ENCODE measurements at places on chromosomes 5 and 9.

DNA sequence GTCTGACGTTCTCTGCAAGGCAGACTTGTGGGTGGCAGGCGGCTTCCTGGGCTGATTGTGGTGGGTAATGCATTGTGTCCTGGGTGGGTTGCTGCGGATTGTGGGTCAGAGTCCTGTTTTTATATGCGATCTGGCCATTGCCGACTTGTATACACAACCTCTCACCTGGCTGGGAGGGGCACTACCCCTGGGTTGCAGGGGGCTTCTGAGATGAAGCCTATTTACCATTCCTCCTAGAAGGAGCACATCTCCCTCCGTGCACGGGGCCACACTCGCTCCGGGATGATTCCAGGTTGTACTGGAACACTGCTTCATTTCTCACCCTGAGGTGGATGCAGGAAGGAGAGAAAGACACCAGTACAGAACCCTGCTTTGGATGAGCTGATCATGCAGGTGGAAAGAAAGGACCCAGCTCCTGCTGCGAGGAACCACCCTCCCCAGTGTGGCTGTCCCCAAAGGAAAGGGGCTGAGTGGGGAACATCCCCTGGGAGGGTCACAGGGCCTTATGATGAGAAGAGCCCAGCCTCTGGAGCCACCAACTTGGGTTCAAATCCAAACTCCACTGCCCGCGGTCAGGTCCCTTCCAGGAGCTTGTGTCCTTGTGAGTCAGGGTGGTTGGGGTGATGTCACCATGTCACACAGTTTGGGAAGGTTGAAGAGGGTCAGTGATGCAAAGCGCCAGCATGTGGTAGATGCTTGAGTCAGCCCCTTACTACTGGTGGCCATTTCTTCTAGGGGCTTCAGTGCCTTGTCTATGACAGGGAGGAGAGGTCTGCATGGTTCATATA, 151.8 kb upstream of the COL5A1 start:
- DNase-seq: no peak

- no peak for DNase-seq
Observed at GRCh38 chr9:37026113-37026930, 7.7 kb downstream of the PAX5 start.

DNA sequence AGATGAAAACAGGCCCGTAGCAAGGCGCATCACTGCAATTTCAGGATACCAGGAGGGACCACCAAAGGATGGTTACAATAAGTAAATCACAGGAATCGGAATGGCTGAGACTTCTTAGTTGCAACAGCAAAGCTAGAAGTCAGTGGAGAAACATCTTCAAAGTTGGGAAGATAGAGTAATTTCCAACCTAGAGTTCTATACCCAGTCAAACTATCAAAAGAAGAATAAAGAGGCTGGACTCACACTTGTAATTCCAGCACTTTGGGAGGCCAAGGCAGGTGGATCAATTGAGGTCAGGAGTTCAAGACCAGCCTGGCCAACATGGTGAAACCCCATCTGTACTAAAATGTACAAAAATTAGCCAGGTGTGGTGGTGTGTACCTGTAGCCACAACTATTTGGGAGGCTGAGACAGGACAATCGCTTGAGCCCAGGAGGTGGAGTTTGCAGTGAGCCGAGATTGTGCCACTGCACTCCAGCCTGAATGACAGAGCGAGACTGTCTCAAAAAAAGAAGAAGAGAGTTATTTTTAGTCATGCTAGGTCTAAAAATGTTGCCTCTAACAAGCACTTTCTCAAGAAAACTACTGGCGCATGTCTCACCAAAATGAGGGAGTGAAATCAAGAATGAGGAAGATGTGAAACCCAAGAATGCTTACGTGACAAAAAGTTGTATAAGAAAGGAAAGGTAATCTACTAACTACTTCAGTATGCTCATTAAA, 267.7 kb downstream of the DENND1A start:
- DNase-seq: no peak

GRCh38 chr5:14204785-14205321, 61.7 kb downstream of the TRIO start:
- DNase-seq: no peak

- no peak for DNase-seq
Observed at GRCh38 chr5:153515301-153515700, 24.8 kb downstream of the GRIA1 start.

DNA sequence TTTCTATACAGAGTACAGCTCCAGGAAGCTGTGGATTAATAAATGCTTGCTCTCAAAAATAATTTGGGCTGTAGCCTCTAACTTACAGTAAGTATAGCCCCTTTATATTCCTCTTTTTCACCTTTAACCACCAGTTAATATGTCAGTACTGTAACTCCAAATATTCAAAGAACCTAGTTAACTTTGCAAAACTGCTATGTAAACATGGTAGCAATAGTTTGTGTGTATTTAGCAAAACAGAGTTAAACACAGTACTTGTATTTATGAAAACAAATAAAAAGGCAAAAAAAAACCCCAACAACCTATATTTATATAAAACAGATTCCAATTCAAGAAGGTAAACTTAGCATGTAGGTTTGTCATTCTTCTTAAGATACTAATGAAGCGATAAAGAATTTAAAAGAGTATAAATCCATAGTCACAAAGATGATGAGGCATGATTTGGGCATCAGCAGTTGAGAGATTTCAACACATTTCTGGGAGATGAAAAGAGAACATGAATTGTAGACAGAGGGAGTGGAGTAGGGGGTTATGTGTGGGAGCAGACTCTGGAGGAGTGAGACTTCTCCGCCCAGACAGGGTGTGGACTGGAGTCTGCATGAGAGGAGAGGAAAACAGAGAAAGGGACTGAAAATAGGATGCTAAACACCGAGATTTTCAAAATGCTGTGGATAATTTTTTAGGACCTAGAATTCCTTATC, 47.0 kb upstream of the F2RL1 start:
- DNase-seq: no peak

- no peak for DNase-seq
Observed at GRCh38 chr5:90440644-90441043, 31.1 kb upstream of the CETN3 start.

DNA sequence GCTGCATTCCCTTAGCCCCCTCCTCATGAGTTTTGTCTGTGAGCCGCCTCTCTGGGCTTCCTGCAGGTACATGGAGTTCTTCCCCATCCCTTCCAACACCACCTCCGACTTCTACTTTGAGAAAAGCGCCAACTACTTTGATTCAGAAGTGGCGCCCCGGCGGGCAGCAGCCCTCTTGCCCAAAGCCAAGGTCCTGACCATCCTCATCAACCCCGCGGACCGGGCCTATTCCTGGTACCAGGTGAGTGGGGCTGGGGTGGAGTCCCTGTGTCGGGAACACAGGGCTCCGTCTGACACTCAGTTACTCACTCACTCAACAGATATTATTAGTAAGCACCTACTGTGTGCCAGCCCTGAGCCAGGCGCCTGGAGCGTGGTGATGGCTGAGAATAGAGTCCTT, 37.3 kb downstream of the NDST1 start:
- no peak for DNase-seq

- no peak for DNase-seq
Observed at GRCh38 chr5:891837-892393, 686 bp downstream of the BRD9 start.

GRCh38 chr9:113624721-113625120, 161.2 kb downstream of the RGS3 start:
- DNase-seq: no peak

DNA sequence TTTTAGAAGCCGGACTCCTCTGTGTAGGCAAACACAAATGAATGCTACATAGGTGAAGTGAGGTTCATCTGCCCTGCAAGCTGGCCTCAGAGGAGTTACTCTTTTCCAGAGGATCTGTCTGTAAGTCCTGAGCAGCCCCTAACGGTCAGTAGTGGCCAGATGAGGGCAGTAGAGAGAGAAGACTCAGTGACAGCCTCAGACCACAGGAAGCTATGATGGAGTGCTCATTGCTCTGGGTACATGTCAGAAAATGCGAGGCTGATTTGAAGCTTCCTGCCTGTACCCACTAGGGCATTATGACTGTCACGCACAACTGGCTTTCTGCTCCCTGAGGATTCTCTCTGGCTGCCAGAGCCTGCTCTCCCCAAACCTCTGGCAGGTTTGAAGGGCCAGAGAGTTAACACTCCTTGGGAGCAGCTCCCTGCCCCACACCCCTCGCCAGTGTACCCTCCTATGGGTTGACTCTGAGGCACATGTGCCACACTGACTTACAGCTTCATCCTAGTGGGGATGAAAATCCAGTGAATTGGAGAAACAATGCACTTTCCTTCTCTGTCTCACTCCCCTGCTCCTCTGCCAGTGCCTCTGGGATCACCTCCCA, 141.5 kb downstream of the GABRG2 start:
- no peak for DNase-seq

GRCh38 chr5:103393101-103393754, 134.7 kb downstream of the MACIR start:
- no peak for DNase-seq

DNA sequence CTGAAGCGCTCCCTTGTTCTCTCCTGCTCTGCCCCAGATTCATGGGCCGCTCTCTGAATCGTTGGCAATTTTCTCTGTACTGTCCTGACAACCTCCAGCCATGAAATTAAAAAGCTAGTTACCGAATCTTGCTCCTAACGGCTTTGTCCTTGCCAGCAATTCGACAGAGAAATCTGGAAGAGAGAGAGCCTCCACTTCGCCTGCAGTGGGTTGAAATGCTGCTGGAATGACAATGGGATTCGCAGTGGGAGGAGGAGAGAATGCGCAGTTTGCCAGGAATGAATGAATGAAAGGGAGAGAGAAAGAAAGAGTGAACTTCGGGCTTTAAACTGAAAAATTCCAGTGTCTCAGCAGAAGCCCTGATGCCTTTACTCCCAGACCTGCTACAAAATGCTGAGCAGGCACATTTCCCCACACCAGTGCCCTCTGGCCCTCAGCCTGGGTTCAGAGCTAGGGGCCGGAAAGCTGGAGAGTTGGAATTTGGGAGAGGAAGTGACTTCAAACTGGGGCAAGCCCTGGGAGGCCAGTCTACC, 11.5 kb upstream of the BOD1 start:
- DNase-seq: no peak

GRCh38 chr9:136889858-136890257, 3.5 kb downstream of the TRAF2 start:
- DNase-seq: no peak

- no peak for DNase-seq
Observed at GRCh38 chr5:4643190-4643589, 496.9 kb upstream of the ADAMTS16 start.

- DNase-seq: no peak
Observed at GRCh38 chr5:176912115-176912514, 13.0 kb upstream of the HK3 start.

DNA sequence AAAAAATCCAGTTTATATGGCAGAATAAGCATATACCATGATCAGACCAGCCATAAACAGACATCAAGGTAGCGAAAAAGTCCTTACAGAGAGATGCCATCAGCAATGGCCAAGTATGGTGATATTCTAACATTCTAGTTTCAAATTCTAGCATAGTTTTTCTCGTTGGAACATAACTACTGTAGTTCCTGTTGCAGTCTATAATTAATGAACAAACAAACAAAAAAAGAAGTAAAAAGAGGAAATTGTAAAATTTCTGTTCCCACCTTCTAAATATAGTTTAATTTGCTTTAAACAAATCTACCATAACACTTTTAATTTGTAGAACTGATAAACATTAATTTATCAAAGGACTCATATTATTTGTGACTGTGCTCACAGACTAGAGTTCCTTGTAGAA, 9.9 kb upstream of the CD180 start:
- no peak for DNase-seq

GRCh38 chr9:69888856-69889585, 68.4 kb downstream of the CFAP95 start:
- no peak for DNase-seq

- no peak for DNase-seq
Observed at GRCh38 chr5:166979307-166979895, 1312.0 kb upstream of the WWC1 start.

DNA sequence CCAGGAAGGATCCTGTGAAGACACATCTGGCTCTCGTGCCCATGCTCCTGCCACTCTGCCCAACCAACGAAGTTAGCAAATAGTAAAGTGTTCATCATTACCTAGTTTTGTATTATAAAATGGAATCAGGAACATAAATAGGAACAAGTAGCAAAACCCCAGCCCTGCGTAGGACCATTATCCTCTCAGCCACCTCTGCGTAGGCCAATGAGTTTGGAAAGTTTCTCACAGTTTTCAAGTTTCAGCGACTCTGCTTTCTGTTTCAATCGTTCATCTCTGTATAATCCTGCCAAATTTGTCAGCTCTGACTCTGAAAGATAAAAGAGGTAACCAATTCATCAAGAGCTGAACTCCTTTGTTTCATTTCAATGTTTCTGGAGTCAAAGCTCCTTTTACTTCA, 10.1 kb upstream of the SPATA24 start:
- no peak for DNase-seq

DNA sequence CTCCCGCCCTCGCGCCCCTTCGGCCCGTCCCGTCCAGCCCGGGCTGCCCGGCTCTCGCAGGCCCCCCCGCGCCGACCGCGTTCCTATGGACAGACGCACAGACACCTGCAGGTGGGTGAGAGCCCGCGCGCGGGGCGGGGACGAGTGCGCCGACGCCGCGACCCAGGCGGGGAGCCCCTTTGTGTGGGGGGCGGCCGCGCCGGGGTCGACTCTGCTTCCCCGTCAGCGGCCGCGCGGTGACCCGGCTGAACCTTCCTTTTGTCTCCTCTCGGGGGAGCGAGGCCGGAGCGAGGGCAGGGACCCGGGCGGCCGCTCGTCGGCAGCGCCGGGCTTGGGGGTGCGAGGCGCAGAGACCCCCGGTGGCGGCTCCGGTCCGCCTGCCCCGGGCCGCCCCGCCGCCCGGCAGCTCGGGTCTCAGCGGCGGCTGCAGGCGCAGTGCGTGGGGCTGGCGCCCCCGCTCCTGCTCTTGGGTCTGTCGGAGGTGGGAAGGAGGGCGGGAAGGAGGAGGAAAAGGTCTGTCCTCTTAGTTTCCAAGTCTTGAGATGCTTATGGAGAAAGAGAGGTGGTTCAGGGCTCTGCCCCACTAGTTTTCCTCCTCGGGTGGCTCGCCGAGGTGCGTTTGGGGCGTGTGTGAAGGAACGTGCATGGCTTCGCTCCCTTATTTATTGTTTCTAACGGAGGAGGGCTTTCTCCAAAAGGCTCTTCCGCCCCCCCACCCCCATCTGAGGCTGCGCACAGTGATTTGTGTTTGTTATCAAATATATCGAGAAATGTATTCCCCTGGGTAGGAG, 576 bp downstream of the KIAA1958 start:
- no peak for DNase-seq

GRCh38 chr5:80755626-80756025, 100.8 kb upstream of the DHFR start:
- DNase-seq: no peak

DNA sequence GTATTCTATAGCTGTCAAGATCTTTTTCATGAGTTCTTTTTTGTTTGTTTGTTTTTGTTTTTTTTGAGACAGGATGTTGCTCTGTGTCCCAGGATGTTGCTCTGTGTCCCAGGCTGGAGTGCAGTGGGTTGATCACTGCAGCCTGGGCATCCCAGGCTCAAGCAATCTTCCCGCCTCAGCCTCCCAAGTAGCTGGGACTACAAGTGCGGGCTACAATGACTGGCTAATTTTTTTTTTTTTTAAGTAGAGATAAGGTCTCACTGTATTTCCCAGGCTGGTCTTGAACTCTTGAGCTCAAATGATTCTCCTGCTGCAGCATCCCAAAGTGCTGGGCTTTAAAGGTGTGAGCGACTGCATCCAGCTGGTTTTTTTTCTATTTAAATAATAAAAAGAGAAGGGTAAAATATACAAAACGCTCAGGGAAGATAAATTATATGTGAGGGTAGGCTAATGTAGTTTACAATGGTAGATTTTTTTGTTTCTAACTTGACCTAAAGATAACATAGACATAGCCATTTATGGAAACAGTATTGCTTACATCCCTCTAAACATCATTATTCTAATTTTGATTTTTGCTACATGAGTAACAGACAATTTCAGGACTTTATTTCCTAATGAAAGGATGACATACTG, 21.9 kb downstream of the ERBIN start:
- DNase-seq: no peak

GRCh38 chr9:89935801-89936200, 331.0 kb downstream of the GADD45G start:
- no peak for DNase-seq

All from cortex of kidney (tissue), 1 donor.